ENCODE measurements at places on chromosomes 7 and 10. TPM values are rescaled to one million over a fixed set of nuclear protein-coding genes. Genes with fewer than 3 reads are reported as not detected.
A peak's percentile ranks its signal among the peaks of the same experiment; 100 is the strongest.

GLI3 gene
- total RNA-seq, result 31.1 TPM

CYP26A1 gene
- 6.2 TPM for total RNA-seq

GRIFIN gene
- not detected for total RNA-seq

TMEM270 gene
- not detected for total RNA-seq

ADRB1 gene
- total RNA-seq, result 0.17 TPM

SFRP5 gene
- 3.3 TPM for total RNA-seq

GSAP gene
- 0.94 TPM for total RNA-seq

DNA sequence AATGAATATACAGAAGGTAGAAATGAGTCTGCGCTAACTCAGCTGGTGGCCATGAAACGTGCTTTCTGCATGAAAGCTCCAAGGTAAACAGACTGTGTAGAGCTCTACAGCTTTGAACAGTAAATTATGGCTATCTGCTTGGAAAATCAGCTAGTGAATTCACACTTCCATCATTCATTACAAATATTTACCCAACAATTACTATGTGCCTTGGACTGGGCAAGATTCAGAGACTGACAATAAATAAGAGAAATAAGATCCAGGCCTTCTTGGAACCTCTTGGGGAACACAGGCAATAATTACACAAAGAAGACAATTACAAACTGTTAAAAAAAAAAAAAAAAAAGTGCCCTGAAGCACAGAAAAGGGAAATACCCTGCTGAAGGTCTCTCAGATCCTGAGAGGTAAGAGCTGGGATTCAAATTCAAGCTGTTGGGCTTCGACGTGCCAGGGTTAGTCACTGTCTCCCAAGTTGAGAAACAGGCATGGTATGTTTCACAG, 15.8 kb downstream of the TSPAN12 start:
- H3K36me3 ChIP-seq, result no peaks in the 10 kb centered on the region
- no peak for DNase-seq
- H3K27ac ChIP-seq, result no peak overlapping the region
- H3K4me3 ChIP-seq, result no peak overlapping the region

DNA sequence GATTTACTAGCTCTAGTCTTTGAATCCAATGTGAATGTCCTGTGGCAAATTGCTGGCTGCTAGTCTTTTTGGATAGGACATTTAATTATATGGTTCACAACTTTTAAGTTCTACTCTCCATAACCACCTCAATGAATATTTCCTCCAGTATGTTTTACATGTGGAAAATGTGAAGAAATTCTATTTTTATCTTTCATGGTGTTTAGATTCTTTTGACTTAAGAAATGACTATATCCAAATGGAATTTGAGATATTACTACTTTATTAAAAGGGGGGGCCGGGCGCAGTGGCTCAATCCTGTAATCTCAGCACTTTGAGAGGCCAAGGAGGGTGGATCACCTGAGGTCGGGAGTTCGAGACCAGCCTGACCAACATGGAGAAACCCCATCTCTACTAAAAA, 202.0 kb downstream of the ARL4A start:
- H3K36me3 ChIP-seq, result no peaks in the 10 kb centered on the region
- no peaks in the 10 kb centered on the region for H3K4me1 ChIP-seq
- no peak overlapping the region for H3K4me3 ChIP-seq
- H3K27ac ChIP-seq, result no peak overlapping the region

DNA sequence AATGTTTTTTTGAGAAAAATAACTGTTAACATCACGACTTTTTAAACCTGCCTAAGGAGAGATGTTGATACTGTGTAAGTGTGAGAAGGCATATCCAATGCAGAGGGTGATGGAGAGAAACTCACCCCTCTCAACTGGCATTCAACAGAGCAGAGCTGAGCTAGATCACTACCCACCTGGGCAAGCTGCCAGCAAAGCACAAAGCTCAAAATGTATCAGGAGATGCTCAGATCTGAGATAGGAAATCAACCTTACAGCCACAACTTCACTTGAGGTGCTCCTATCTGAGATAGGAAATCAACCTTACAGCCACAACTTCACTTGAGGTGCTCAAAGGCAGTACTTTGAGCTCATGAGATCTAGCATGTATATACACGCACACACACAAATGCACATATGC, 151.5 kb upstream of the PDE1C start:
- H3K4me3 ChIP-seq, result no peak overlapping the region
- no peak for DNase-seq
- H3K4me1 ChIP-seq, result no peaks in the 10 kb centered on the region
- H3K27ac ChIP-seq, result no peak overlapping the region
- H3K27me3 ChIP-seq, result no peaks in the 10 kb centered on the region
- no peaks in the 10 kb centered on the region for H3K36me3 ChIP-seq

- no peaks in the 10 kb centered on the region for H3K27me3 ChIP-seq
- no peak overlapping the region for H3K27ac ChIP-seq
- H3K4me3 ChIP-seq, result no peak overlapping the region
- no peaks in the 10 kb centered on the region for H3K4me1 ChIP-seq
Observed at GRCh38 chr10:2949221-2949947, 118.0 kb upstream of the PFKP start.

DNA sequence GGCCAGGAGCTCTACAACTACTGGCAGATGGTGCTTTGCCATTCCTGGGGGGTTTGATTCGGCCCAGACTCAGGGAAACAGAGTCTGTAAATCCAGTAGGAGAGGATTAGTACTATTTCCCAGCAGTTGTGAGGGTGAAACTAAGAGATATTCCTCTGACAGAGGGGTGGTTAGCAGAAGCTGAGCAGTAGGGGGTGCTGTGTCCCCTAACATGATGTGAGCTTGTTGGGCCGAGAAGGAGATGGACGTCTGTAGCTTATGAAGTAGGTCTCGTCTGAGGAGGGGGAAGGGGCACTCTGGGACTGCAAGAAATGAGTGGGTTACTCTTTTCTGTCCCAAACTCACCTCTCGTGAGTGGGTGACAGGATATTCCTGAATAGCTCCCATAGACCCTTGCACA, 179.2 kb upstream of the MBL2 start:
- peaks cover 2% of the 10 kb centered on the region for H3K36me3 ChIP-seq
- no peak overlapping the region for H3K4me3 ChIP-seq
- no peak overlapping the region for H3K27ac ChIP-seq
- H3K4me1 ChIP-seq, result peaks cover 5% of the 10 kb centered on the region

GRCh38 chr10:95841661-95842498, 65.9 kb upstream of the CC2D2B start:
- no peak for DNase-seq
- H3K27me3 ChIP-seq, result no peaks in the 10 kb centered on the region
- no peak overlapping the region for H3K4me3 ChIP-seq
- H3K27ac ChIP-seq, result no peak overlapping the region
- no peaks in the 10 kb centered on the region for H3K36me3 ChIP-seq

DNA sequence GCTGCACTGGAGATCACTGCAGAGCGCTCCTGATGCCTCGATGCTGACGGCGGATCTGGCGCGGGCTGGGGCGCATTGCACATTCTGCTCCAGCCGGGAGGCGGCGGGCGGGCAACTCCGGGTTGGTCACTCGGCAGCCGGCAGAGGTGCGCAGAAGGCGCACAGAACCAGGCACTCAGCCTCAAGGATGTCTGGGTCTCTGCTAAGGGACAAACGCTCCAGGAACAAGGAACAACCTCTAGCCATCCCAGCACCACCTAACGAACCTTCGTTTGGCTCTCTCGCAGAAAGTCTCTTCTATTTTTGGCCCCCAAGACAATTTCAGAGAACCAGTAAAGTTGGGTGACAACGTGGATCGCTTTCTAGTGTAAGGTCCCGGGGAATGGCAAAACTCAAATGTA, 254.6 kb downstream of the OTUD1 start:
- H3K27me3 ChIP-seq, result peaks cover 52% of the 10 kb centered on the region
- peak; percentile 75 for DNase-seq
- peaks cover 5% of the 10 kb centered on the region for H3K4me1 ChIP-seq
- no peaks in the 10 kb centered on the region for H3K36me3 ChIP-seq
- H3K4me3 ChIP-seq, result peak overlapping the region; percentile 57

- no peak overlapping the region for H3K27ac ChIP-seq
- H3K36me3 ChIP-seq, result no peaks in the 10 kb centered on the region
- peak; percentile 73 for DNase-seq
- no peaks in the 10 kb centered on the region for H3K4me1 ChIP-seq
- H3K27me3 ChIP-seq, result no peaks in the 10 kb centered on the region
Observed at GRCh38 chr7:90119178-90119971, 34.9 kb upstream of the STEAP1 start.

DNA sequence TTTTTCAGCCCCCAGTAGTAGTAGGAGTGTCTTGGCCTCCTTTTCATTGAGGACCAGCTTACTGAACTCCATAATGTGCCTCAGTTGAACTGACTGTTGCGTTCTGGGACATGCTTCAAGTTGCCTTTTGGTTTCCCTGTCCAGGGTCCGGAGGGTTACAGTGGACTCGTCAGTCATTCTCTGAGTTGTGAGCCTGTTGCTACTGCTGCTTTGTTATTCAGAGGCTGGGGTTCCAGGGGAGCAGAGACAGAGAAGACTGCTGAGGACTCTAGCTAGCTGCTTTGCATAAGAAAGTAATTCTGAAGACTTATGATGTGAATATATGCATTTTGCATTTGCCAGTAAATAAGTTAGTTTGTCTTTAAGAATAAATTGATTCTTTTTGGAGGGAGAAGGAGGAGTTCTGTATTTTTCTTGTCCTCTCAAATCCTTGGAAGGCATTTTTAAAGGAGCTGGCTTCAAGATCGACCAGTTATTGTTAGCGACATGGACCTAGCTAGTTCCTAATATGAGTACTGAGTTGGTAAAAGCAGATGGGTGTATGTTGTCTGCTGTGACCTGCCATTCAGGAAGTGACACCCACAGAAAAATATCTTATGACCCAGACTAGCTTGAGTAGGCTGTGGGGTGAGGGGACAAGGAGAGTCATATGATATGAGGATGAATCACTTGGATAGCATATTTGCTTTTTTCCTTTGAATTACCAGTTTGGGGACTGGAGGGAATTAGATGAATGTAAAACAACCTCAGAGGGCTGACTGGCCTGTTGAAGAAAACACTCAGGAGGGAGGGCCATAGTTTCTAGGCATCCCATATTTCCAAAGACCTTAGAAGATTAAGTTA, 8.3 kb downstream of the PI4K2A start:
- peak overlapping the region; percentile 25 for H3K27ac ChIP-seq
- no peak for DNase-seq
- H3K27me3 ChIP-seq, result no peaks in the 10 kb centered on the region
- H3K4me1 ChIP-seq, result peaks cover 8% of the 10 kb centered on the region

- H3K4me1 ChIP-seq, result peaks cover 12% of the 10 kb centered on the region
- no peak overlapping the region for H3K27ac ChIP-seq
- H3K4me3 ChIP-seq, result no peak overlapping the region
- H3K27me3 ChIP-seq, result no peaks in the 10 kb centered on the region
Observed at GRCh38 chr10:21807180-21807579, 196.3 kb downstream of the DNAJC1 start.

DNA sequence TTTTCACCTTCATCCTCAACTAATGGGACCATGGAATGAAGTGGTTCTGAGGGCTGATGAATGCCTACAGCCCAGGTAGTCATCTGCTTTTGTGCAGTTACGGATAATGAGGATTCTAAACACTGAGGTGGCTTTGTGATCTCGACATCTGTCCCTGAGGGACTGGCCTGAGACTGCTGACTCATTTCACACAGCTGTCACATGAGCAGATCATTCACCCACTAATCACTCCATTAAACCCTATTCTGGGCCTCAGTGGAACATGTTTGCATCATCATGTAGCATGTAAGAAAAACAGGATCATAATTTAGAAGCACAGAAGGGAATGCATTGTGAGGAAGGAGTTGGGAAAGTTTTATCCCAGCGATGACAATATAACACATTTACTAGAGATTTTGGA, 79.4 kb upstream of the FEZF1 start:
- H3K27me3 ChIP-seq, result no peaks in the 10 kb centered on the region
- no peak overlapping the region for H3K4me3 ChIP-seq
- no peaks in the 10 kb centered on the region for H3K36me3 ChIP-seq
- no peak overlapping the region for H3K27ac ChIP-seq
- DNase-seq, result no peak

GRCh38 chr7:54249686-54250085, 292.5 kb upstream of the VSTM2A start:
- no peaks in the 10 kb centered on the region for H3K27me3 ChIP-seq
- DNase-seq, result no peak
- H3K27ac ChIP-seq, result no peak overlapping the region
- no peak overlapping the region for H3K4me3 ChIP-seq
- no peaks in the 10 kb centered on the region for H3K4me1 ChIP-seq
- H3K36me3 ChIP-seq, result no peaks in the 10 kb centered on the region

- H3K4me3 ChIP-seq, result no peak overlapping the region
Observed at GRCh38 chr10:62037166-62037831, 135.8 kb downstream of the ARID5B start.

- H3K27ac ChIP-seq, result no peak overlapping the region
- no peak overlapping the region for H3K4me3 ChIP-seq
- no peaks in the 10 kb centered on the region for H3K4me1 ChIP-seq
- H3K36me3 ChIP-seq, result no peaks in the 10 kb centered on the region
- no peaks in the 10 kb centered on the region for H3K27me3 ChIP-seq
Observed at GRCh38 chr7:94031865-94032264, 27.7 kb upstream of the BET1 start.

DNA sequence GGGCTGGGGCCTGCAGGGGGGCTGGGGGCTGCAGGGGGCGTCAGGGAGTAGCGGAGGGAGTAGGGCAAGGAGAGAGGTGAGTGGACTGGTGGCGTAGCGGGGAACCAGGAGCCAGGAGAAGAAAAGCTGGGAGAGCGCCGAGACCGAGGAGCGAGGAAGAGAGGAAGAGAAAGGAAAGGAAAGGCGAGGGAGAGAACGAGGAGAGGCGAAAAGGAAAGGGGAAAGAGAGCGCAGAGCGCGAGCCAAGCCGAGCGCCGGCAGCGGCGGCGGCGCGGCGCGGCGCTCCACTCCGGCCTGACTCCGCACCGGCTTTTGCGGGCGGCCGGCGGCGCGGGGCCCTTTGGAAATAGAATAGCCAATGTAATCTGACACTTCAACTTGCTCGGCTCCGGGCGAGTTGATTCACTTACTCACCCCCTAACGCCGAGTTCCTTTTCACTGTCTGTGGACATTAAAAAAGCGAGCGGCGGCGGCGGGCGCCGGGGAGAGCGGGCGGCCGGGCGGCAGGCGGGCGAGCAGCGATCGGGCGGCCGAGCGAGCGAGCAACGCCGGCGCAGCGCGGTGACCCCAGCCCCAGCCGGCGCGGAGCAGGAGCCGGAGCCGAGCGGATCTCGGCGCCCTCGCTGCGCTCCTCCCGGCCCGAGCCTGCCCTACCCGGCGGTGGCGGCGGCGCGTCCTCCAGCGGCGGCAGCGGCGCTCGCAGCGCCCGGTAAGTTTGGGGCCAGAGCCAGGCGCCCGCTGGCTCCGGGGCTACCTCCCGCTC, at the start of gene ZMIZ1:
Gene ZMIZ1 (plus strand): TSS at position 405 of the 763 bp plus-strand sequence. CDS start 132,667 bp downstream, outside the sequence.
- H3K36me3 ChIP-seq, result no peaks in the 10 kb centered on the region
- peak within 1 kb of the TSS; percentile 88 for H3K4me3 ChIP-seq
- peaks cover 15% of the 10 kb centered on the region for H3K4me1 ChIP-seq

Data from H1 (cell line).